ENCODE measurements at places on chromosomes 13 and 19.

- peak; percentile 30 for DNase-seq
Observed at GRCh38 chr19:49355909-49356353, 6.3 kb downstream of the TEAD2 start.

DNA sequence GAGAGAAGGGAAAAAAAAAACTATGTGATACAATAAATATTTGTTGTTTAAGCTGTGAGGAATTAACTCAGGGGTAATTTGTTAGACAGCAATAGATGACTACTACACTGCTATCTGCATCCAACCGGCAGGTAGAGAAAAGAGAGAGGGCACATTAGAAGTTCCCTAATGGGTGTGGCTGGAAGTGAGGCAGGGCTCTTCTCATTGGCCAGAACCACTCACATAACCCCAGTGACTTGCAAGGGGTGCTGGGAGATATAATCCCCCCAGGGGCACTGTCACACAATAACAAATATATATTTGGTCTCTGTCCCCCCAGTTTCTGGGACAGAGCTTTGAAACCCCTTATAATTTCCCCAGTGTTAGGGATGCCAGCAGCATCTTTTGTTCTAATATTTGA, 24.3 kb downstream of the FGF21 start:
- DNase-seq = no peak

DNA sequence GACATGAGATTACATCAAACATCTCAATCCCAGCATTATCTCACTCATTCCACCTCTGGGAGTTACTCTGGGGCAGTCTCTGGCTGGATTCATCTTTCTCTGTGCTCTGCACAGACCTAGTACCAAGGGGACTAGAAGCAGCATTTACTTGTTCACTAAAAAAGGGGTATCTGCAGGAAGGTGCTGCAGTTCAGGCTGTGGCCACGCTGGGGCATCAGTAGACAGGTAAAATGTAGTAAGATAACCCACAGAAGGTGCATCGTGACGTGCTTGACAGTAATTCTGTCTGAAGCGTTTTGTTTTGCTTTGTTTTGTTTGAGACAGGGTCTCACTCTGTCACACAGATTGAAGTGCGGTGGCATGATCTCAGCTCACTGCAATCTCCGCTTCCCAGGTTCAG, 29.3 kb downstream of the ZNF564 start:
- DNase-seq = no peak

DNA sequence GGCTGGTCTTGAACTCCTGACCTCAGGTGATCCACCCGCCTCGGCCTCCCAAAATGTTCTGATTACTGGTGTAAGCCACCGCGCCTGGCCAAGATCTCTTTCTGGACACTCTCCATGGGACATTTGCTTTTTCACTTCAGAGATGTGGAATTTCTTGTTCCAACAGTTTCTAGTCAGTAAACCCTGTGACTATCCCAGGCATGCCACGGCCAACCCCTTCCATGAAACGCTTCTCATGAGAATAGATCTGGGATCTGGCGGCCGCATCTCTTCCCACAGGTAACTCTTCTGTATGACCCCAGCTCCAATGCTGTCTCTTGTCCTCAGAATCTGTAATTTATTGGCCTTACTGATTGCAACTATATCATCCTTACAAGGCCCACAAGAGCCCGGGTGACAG, 16.2 kb downstream of the PLPP2 start:
- DNase-seq = no peak

GRCh38 chr19:55599842-55600661, at the start of gene ZNF524:
TSS of gene ZNF524 (plus strand) at chr19:55600288. CDS start at chr19:55602113, 1,825 bp downstream.
- DNase-seq = peak; percentile 89

GRCh38 chr13:111886217-111886945, 180.6 kb upstream of the SOX1 start:
- DNase-seq = no peak

GRCh38 chr13:48568370-48569103, 35.7 kb upstream of the RCBTB2 start:
- no peak for DNase-seq

Data from choroid plexus epithelial cell (primary cell).